GOT3 (cell line): ENCODE measurements at places on chromosomes 7 and 10.

GRCh38 chr10:58457761-58458616 lies 54.7 kb upstream of the BICC1 start:
- peak; percentile 25 for DNase-seq

GRCh38 chr7:87413951-87414793 lies 61.3 kb downstream of the ABCB4 start:
- no peak for DNase-seq

GRCh38 chr7:66957595-66958290 lies 36.7 kb downstream of the TMEM248 start:
- DNase-seq = no peak

DNA sequence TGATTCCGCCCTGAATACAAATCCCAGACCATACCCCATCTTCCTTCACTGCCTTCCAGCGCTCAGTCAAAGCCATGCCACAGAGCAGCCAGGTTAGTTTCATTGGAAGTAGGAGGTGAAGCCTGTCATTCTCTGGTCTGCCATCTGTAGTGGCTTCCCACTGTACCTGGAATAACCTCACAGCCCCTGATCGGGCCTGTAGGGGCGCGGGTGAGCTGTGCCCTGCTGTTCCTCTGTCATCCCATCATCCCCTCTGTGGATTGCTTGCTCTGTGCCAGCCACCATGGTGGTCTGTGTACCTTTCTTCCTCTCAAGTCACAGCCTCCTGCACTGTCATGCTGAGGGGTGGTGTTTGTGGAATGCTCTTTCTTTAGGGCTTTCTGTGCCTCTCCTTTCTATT lies 155.1 kb downstream of the ZNF22 start:
- DNase-seq = no peak

- no peak for DNase-seq
Observed at GRCh38 chr10:69562731-69563254, 10.4 kb downstream of the NEUROG3 start.

- no peak for DNase-seq
Observed at GRCh38 chr7:35551321-35552081, 143.4 kb downstream of the HERPUD2 start.

DNA sequence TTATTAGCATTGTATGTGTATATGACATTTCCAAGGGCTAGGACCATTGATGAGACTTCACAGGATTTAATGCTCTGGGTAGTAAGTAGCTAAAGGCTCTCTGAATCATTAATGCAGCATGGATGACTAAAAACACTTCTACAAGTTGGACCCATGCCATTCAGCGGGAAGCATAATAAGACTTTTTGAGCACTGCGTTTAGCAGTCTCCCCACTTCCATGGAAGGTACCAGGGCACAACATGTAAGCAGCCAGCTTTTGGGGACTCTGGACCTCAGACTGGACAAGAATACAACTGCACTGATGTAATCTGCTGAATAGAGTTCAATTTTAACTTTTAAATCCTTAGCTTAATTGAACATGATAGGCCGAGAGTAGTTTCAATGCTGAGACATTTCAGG lies 191.7 kb upstream of the IMMP2L start:
- no peak for DNase-seq

DNA sequence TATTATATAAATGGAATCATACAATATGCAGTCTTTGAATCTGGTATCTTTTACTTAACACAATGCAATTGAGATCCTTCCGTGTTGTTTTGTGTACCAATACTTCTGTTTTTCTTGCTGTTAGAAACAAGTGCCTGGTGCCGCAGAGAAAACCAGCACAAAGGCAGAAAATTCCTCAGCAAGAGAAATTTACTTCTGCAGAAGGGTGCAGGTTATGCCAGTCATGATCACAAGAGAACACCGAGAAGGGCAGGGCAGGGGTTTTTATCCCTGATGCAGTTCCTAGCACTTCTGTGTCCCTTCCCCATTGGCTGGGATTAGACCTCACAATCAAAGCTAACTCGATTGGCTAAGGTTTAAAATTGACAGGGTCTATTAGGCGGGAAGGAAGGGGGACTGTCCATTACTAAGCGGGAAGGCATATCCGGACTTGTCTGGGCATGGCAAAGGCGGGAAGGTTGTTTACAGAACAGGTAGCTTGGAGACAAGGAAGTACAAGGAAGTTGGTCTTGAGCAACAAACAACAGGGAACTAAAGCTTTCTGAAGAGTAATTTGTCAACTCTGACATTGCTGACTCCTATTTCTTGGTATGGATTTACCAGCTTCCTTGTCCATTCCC lies 2.4 kb upstream of the ZNF33B start:
- DNase-seq = no peak

DNA sequence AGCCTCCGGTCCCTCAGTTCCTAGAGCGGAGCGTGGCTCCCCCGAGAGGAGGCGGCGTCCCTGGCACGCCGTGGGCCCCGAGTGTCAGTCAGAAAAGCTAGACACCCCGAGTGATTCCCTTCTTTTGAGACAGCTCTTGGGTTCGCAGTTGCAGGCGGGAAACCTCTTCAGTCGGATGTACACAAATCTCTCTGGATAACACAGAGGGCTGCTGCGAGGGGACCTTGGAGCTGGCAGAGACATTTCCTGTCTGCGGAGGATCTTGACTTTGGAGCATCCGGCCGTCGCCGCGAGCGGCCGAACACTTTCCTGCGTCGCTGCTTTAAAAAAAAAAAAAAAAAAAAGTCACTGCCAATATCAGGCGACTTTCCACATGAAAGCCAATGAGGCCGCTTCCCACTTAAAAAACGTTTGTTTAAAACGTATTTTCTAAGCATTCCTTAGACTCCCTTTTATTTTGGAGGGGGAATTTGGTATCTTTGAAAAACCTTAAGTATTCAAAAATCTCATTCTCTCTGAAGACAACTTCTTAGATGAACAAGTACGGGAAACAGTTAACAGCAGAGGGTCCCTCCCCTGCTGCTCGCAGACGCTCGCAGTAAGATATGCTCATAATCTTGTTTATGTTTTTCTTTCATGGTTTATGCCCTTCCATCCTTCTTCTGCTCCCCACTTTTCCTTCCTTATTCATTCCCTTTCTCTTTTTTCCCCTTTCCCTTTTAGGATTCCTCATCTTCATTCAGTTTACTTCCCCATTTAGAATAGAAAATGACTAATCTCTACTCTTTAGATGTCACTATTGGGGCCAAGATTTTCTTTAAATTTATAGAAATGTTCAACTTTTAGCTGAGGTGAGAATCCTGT lies 10.0 kb downstream of the HHEX start:
- no peak for DNase-seq

DNA sequence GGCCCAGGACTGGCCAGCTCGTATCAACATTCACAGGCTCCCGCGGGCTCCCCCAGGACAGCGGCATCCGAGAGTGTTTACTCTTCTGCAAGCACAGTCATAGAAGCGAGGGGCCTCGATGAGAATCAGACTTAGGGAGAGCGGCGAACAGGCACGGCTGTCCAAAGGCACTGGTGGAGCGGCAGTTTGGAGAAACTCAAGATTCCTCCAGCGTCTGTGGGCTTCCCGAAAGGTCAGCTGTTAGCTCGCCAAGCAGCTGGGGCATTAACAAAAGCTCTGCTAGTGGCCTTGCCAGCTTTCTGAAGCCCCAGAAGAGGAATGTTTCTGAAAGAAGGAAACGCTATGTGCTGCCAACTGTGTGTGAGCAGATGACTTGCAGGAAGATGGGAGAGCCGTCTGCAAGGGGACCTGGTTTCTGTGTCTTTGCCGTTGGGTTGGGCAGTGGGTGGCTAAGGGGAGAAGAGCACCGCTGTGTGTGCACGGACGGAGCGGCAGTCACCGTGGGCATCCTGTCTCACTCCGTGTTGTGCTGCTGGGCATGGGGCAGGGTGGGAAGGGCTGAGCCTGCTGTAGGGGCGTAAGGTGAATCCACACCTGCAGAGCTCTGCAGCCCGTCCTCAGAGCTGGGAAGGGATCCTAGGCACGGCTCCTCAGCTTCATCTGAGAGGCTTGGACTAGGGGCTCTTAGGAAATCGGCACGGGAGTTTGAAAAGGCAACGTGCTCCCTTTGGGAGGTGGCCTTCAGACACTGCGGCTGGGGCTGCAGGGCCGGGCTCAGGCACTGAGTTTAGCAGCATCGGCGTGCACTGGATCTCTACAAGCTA lies 42.1 kb downstream of the AMZ1 start:
- DNase-seq = no peak

DNA sequence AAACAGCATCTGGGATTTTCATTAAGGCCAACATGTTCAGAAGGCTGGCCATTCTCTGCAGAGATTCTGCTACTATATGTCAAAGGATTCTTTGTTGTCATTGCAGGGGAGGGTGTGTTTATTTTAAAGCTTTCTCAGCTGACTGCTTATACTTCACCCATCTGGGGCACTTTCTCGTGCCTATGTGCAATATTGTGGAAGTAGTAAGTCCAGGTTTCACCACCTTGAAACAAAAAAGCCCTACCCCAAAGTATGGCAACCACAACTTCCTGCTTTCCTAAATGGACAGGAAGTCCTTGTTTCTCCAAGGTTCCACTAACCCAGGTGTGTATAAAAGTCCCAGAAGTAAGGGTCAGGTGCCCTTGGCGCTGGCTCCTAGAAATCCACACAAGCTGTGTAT lies 58.7 kb upstream of the COL1A2 start:
- no peak for DNase-seq

DNA sequence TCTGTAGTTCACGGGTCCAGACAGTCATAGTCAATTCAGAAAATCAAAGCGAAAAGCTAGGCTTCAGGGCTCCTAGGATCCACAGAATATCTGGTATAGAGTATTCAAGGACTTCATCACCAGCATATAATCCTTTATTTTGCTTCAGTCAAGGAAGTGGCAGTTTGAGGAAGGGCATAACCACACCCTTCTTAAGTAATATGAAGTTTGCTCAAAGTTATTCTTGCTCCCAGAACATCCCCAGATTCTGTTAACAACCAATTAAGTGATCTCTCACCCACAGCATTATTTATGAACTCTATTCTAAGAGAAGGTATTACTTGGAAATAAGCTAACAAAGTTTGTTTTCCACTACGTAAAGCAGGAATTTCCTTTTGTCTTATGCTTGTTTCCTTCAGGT lies 13.2 kb downstream of the CWF19L1 start:
- DNase-seq = no peak

DNA sequence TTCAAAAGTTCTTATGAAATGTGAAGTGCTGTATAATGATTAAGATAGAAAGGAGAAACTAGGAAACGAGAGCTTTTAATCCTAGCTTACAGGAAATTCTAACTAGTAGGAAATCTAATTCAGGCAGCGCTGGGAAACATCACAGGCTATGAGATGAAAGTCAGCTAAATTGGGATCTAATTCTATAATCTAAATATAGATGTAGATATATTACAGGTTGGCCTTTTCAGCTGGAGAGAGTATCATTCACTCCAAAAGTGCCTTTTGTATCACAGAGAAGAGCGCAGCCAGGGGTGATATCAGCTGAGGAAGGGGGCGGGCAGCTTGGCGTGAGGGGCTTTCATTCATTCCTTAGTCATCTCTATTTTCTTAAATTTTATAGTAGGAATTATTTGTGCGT lies 157.0 kb downstream of the CUX1 start:
- no peak for DNase-seq

- no peak for DNase-seq
Observed at GRCh38 chr7:1749864-1750466, 79.9 kb downstream of the ELFN1 start.

GRCh38 chr10:132737390-132738048 lies 48.4 kb downstream of the NKX6-2 start:
- no peak for DNase-seq

DNA sequence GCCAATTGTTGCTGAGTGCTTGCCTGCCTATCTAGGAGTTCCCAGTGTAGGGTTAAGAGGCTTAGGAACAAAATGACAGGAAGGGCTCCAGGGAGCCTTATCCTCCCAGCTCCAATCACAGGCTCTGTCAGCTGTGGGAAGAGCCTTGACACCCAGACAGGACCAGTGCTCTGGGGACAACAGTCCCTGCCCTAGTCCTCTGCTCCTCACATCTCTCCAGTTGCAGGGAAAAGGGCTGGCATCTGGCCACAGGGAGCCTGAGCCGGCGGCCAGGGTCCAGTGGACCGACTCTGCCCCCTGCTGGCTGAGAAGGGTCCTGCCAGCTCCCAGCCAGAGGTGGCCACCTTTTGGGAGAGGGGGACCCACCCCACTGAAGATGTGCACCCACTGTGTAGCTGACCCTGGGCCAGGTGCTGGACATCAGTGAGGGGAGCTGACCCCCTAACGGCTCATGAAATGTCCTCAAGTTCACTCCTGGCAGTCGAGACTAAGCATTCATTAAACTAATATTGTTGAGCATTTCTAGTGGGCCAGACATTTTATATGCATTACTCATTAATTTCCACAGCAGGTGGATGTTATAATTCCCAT lies 17.6 kb downstream of the DNAJB12 start:
- no peak for DNase-seq

GRCh38 chr7:98250789-98251188 lies 1.2 kb downstream of the TECPR1 start:
- DNase-seq = no peak

GRCh38 chr7:129739427-129739826 lies 127.9 kb downstream of the NRF1 start:
- DNase-seq = no peak

- DNase-seq = peak; percentile 45
Observed at GRCh38 chr10:63120554-63120953, 12.6 kb upstream of the NRBF2 start.

GRCh38 chr7:84549409-84549808 lies 354.8 kb upstream of the SEMA3A start:
- no peak for DNase-seq

GRCh38 chr10:97518301-97519043 lies 19.7 kb downstream of the UBTD1 start:
- no peak for DNase-seq

DNA sequence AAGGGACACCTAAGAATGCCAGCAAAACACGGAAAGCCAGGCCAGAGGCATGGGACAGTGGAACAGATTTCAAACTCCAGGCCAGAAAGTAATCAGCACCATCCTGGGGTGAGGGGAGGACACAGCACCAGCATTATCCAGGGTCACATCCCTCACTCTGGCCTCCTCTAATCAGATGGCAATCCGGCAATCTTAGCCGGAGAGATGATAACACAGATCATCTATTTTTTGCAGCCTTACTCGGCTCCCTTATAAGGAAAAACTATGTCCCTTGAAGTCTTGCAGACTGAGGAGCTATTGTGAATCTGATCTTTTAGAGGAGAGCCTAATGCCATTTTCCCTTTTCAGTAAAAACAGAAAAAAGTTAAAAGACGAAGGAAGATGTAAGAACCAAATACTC lies 16.5 kb downstream of the TRIL start:
- DNase-seq = no peak

DNA sequence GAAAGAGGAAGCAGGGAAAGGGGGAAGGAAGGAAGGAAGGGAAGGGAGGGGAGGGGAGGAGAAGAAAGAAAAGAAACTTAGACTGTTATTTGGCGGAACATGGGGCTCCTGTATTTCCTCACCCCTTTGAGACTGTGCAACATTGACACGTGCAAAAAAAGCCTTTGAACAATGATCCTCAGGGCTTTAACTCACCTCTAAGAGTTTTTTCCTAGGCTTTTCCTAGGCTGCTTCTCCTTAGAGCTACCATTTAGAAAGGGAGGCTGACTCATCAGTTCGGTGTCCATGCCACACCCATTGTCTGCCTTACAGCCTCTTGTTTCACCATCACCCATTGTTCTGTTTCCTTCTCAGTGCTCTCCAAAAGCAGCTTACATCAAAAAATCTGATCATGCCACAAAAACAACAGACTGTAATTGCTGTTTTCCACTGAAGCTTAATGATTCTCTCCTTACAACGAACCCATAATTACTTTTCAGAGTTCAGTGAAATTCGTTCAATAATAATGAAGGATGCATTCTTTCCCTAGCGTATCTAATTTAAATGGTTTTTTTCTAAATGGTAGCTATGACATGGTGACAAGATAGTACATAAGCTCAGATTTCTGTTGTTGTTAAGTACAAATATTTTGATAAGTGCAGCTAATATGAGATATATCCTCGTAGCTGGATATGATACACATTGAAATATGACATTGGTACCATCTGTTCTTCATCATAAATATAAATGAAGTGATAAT lies 90.8 kb downstream of the PRLHR start:
- peak; percentile 7 for DNase-seq
